Activated CD8-positive, alpha-beta memory T cell treated with anti-CD3 and anti-CD28 coated beads, Interleukin-2, amount 10 ng/mL, durations not matched to agents 7 days and 5 days (primary cell): ENCODE measurements at places on chromosomes 7 and 10. TPM values are rescaled to one million over a fixed set of nuclear protein-coding genes. Genes with fewer than 3 reads are reported as not detected.

Gene SLC16A12
- not detected for total RNA-seq

Gene FKBP6
- total RNA-seq, result not detected

Gene JCAD
- total RNA-seq, result 0.58 TPM

Gene KLF14
- not detected for total RNA-seq

Gene PIK3AP1
- total RNA-seq, result 11.5 TPM

Gene EVX1
- not detected for total RNA-seq

Gene TAS2R5
- 1.8 TPM for total RNA-seq

Gene TRPV6
- total RNA-seq, result not detected

Gene AKR1E2
- total RNA-seq, result 2.5 TPM

Gene FEZF1
- total RNA-seq, result not detected

Gene FAM25C
- not detected for total RNA-seq

Gene SPDYE1
- 0.20 TPM for total RNA-seq

- DNase-seq, result no peak
Observed at GRCh38 chr7:18498341-18498740, 2.8 kb downstream of the HDAC9 start.

DNA sequence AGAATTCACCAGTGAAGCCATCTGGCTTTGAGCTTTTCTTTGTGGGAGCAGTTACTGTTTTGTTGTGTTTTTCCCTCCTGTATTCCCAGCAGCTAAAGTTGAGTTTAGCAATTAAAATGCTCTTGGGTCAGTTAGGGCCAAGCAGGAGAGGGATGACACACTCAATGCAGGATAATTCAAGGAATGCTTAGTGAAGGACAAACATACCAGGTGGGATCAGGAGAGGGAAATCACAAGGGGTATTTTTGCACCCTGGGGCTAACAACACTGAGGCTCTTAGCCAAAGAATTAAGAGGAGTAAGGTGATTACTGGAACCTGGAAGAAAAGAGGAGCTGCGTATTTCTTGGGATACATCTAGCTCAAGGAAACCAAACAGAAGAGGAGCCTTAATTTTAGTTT, 82.4 kb upstream of the KCND2 start:
- DNase-seq, result no peak

DNA sequence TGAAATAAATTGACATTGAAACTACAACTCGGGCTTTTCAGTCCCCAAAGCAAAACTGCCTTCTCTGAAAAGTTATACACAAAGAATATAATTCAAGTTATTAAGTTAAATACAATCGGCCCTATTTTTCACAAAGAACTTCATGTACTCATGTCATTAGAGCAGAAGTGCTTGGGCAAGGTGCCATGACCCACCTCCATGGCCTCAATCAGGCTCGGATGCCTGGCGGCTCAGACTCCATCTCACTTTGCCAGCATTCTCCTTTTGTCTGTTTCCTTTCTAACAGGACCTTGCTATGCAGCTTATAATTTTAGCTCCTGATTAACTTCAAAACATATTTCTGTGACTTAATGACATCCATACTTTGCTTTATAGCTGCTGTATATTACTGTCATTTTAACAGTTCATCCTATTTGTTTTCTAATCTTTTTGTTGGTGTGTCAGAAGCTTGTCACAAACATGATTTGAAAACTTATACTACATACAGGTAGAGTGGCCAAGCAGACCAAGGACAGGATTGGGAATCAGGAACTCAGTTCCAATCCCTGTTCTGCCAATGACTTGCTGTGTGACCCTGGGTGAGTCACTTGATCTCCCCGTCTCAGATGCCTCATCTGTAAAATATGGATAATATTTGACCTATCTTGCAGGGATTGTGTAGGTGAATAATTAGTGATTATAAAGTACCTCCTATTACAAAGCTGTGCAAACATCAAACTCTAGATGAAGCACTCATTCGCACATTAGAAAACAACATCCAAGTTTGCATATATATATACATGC, 60.8 kb upstream of the ITGA8 start:
- no peak for DNase-seq

DNA sequence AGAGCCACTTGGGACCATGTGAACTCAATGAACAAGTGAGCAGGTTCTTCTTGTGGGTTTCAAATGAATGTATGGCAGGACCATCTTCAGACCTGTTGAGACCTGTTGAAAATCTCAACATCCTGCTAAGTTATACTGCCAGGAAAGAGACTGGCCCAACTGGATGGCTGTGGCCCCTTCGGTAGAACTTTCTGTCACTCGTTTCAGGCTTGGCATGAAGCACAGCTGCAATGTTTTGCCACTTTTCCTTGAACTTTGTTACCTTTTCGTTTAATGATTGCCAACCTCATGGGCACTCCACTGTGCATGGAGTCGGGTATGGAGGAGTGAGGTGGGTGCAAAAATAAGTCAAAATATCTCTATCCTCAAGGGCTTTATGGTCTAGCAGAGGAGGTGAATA, 36.7 kb upstream of the SLC35B4 start:
- DNase-seq, result no peak

DNA sequence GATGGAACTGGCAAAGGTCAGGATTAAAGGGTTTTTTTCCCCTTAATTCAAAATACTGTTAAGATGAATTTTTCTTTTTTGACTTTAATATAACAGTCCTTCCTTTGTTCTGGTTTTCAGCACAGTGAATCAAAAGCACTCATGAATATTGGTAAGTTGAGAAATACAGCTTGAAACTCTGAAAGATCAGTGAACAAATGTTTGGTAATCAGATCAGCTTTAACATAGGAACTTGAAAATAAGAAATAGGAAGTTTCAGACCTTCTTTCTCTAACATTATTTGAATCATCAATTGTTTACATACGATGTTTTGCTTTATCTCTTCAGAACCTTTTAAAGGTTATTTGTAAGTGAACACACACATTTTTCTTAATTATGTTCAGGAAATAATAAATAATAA, 90.5 kb downstream of the SGMS1 start:
- DNase-seq, result no peak

DNA sequence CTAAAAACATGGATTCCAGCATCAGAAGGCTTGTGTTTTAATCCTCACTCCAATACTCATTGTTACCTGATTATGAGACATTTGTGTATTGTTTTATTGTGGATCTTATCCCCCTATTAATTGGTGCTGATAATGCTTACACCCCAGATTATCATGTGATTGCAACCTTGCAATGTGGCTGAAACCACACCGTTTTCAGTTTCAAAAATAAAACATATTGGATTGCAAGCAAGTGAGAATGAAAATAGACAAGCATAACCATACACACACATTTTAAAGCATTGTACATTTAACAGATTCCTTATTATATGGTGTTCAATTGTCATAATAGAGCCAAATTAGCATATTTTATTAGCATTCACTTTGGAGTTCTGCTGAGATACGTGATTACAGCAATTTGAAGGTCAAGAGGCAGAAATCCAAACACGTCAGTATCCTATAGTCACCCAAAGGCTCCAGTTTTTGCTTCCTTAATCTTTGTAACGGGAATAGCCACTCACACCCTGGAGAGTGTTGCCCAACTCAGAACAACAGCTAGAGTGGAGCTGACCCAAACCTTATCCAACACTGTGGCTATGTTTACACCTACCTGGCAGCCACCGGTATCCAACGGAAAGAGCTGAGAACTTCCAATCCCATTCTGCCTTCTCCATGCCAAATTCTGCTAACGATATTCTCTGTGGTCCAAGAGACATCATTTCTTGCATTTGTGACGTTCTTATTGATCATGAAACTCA, 317.1 kb upstream of the KLF6 start:
- DNase-seq, result no peak

GRCh38 chr7:6338551-6339274, 66.3 kb upstream of the CYTH3 start:
- DNase-seq, result no peak

GRCh38 chr10:103783681-103784080, 71.7 kb downstream of the SH3PXD2A start:
- DNase-seq, result no peak

GRCh38 chr7:115471891-115472290, 550.0 kb downstream of the MDFIC start:
- DNase-seq, result no peak

- no peak for DNase-seq
Observed at GRCh38 chr7:90064370-90064769, 89.9 kb upstream of the STEAP1 start.

DNA sequence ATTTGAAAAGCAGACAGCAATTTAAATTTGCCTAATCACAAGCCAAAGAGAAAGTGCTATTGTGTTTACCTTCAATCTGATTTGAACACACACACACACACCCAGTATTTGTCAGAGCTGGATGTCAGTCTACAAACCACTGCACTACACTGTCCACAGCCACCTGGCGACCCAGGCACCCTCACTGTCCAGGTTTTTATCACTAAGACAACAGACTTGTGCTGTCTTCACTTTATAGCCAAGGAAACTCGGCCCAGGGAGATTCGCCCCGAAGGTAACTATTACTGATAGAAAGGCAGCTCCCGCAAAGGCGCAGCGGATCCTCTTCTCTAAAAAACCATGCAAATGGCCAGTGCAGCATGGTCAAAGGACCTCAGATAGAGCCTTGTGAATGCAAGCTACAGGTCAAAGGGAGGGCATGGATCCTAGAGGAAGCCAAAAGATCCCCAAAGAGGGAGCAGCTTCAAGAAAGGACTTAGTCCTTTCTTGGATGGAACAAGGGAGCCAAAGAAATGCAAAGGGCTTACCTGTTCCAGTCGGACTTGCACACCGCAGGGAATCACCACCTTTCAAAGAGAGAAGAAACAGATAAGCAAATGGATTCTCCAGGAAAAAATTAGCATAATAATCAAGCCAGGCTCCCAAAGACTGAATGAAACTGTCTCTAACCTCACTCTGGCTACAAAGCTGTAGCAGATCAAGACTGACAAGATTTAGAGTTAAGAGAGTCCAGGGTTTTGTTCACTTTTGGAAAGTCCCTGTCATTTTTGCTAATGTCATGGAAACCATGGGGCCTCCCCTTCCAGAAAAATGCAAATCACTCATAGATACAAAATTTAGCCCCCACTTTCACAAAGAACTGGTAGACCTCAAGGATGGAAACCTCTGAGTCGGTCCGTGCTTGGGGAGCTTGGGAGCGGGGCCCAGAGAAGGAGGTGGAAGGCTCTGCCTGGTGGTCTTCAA, 101.1 kb downstream of the TNS3 start:
- no peak for DNase-seq

- DNase-seq, result no peak
Observed at GRCh38 chr10:33800545-33800944, 466.1 kb upstream of the NRP1 start.

DNA sequence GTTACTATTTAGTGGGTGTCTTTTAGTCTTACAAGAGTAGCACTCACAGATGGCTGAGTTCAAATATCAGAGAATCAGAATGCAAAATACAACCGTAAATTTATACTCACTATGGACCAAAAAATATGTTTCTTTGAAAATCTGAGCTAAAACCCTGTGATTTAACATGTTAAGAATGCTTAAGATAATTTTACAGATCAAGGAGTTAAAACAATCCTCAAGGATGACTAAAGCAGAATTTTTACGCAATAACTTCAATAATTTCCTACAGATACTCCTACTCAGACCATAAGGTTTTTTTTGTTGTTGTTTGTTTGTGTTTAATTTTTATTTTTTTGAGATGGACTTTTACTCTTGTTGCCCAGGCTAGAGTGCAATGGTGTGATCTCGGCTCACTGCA, 47.9 kb upstream of the CCDC6 start:
- DNase-seq, result no peak

GRCh38 chr7:33550363-33550762, 355.0 kb upstream of the BMPER start:
- DNase-seq, result no peak

- DNase-seq, result no peak
Observed at GRCh38 chr7:2722591-2722990, 34.6 kb downstream of the AMZ1 start.

DNA sequence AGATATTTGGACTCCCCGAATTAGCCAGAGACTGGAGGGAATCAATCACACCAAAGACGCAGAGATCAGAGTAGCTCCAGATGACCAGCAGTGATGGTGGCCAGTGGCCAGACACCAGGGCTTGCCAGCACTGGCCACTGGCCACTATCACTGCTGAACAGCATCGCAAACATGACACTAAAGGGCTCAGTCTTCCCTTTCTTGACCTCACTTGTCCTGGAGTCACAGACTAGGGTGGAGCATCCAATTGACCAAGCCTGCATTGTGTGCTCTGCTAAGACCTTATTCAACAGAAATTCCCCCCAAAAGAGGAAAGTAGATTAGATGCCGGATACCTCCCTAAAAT, 234.7 kb downstream of the CREB5 start:
- DNase-seq, result no peak

DNA sequence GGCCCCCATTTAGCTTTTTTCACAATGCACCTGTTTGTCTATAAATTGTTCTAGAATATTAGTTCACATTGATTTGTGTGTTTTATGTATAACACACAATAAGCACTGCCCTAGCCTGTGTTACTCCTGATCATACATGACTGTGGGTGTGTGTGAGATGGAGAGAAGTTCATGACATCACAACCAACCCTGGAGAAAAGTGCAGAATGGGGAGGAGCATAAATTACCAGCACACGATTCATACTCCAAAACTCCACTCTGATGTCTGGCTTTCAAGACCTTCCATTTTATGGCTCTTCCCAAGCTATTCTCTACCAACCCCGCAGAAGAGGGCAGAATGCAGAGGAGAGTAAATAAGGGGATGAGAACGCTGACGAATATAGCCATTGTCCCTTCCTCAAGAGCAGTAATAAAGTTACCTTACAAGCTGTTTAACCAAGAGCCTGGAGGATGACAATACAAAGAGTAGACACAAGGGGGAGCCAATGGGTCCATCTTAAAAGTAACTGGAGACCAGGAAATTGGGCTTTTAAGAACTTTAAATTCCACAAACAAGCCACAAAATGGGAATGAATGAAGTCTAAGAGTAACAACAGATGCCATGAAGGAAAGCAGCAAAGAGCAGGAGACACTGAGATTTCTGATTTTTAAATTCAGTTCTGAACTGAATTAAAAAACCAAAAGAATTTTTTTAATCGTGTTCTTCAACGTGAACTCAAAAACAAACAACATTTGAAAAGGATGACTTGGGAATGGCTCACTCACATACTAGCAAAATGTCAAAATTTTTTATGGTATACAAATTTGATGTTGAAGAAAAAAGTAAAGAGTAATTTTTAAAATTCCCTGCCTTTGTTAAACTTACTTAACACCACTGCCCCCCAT, 159.6 kb downstream of the PARD3 start:
- peak; percentile 44 for DNase-seq

- DNase-seq, result no peak
Observed at GRCh38 chr7:38973760-38974159, 3.9 kb upstream of the POU6F2 start.

GRCh38 chr7:156942708-156943090, 6.8 kb upstream of the NOM1 start:
- DNase-seq, result no peak

DNA sequence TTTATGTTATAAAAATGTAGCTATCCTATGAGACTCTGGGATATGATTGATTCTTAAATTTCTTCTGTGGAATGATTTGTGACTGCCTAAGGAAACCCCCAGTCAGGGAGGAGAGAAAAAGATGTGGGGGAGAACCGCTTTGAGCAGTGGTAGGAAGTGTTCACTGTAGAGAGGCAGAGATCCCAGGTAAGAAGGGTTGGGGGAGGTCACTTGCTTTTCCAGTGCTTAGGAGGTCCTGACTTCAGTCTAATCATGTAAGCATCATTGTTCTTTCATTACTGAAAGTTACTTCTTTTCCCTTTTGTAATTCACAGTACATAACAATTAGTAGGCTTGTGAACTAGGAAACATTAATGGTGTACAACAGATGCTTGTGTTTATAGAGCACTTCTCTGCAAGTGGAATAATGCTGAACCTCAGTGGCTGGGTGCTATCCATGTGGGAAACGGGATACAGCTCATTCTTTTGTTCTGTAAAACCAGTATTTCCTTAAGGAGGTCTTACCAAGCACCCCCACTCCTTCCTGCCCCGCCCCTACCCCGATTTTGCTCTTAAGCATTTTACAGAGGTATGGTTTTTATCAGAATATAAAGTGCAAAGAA, 165.4 kb downstream of the ST7 start:
- no peak for DNase-seq
